SJCRH30 (cell line): ENCODE measurements at places on chromosomes 12 and 14. TPM values are rescaled to one million over a fixed set of nuclear protein-coding genes. Genes with fewer than 3 reads are reported as not detected.
A peak's percentile ranks its signal among the peaks of the same experiment; 100 is the strongest.

GRCh38 chr12:82507686-82508085, 149.4 kb downstream of the METTL25 start:
- no peaks in the 10 kb centered on the region for H3K36me3 ChIP-seq
- no peaks in the 10 kb centered on the region for H3K27me3 ChIP-seq
- H3K4me1 ChIP-seq, result no peaks in the 10 kb centered on the region
- H3K4me3 ChIP-seq, result no peak overlapping the region

DNA sequence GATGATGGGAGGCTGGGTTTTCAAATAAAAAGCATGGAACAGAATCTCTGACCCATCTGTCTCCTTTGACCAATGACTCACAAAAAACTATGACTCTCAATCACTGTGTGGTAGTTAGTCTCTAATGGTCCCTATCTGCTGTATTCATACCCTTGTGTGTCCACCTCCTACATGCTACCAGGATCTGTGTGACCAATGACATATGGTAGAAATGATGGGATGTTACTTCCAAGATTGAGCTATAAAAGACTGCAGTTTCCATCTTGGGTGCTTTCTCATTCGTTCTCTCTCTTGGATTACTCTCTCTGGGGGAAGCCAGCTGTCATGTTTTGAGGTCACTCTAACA, 144.7 kb upstream of the BTG1 start:
- H3K36me3 ChIP-seq, result no peaks in the 10 kb centered on the region
- peak; percentile 16 for DNase-seq
- H3K4me1 ChIP-seq, result 0 out of 2 replicates have a peak, but pooled peaks cover 3% of the 10 kb centered on the region

- no peaks in the 10 kb centered on the region for H3K36me3 ChIP-seq
- no peak for DNase-seq
- no peak overlapping the region for H3K27ac ChIP-seq
- H3K4me3 ChIP-seq, result no peak overlapping the region
- no peaks in the 10 kb centered on the region for H3K4me1 ChIP-seq
These were observed 25.8 kb downstream of the TAOK3 start for GRCh38 chr12:118346895-118347294.

DNA sequence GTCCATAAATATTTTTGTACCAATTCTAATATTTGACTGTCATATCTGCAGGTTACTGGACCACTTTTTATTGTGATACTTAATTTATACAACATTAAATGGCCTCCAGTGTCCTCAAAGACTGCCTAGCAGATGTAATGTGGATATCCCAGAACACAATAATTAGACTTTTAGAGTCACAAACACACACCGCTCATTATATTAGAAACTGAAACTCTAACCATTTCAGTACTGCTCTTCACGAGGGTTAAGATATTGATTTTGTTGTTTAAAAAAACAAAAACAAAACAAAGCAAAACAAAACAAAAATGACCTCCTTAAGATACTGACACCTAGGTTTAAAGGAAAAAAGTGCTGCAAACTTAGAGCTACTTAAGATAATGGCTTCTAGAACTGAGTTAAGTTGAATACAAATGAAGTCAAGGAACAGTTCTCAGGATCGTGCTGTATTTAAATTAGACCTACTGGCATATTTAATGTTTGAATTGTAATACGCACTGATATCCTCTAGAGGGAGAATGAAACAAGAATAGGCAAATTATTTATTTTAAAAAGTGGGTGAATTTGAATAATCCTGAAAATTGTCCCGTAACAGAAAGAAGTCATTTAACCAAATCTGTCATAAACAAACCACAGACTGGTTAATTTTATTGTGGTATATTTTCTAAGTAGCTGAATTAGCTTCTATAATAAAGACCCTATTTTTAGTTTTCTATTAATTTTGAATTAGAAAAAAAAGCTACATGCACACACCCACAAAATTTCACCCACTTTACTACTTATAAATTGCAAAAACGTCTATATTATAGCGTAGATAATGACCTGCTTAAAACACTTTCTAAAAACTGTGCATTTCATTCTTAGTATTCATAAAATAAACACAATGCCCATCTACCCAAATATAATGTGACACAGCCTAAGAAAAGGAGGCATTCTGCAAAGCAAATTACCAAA, 395.2 kb upstream of the DCN start:
- H3K36me3 ChIP-seq, result no peaks in the 10 kb centered on the region
- no peaks in the 10 kb centered on the region for H3K27me3 ChIP-seq
- H3K4me3 ChIP-seq, result peak overlapping the region; percentile 18; the same call in 1 of the 2 replicates
- DNase-seq, result no peak

- DNase-seq, result peak; percentile 95
- no peak overlapping the region for H3K4me3 ChIP-seq
- H3K36me3 ChIP-seq, result no peaks in the 10 kb centered on the region
- no peaks in the 10 kb centered on the region for H3K27me3 ChIP-seq
- peaks cover 25% of the 10 kb centered on the region for H3K4me1 ChIP-seq
These were observed 311.9 kb downstream of the DUSP6 start for GRCh38 chr12:89040146-89040964.

DNA sequence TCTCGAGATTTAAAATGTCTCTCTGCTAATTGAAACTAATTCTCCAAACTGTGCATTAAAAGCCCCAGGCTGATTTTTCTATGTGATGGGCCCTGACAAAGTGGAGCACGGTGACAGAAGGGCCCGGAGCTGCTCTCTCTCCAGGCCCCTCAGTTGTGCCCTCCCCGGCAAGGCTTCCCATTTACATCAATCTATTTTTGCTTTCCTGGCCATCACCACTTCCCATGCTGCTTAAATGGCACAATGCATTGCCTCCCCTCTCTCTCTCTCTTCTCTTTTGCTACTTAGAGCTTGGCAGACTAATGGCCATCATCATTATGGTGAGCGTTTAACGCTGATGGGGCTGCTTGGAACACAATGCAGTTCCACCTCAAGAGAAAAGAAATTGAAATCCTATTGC, 270.7 kb upstream of the DIO3 start:
- H3K27ac ChIP-seq, result no peak overlapping the region
- no peak overlapping the region for H3K4me3 ChIP-seq
- DNase-seq, result no peak
- no peaks in the 10 kb centered on the region for H3K27me3 ChIP-seq

GRCh38 chr14:45867046-45867894, 614.3 kb upstream of the MIS18BP1 start:
- no peak overlapping the region for H3K27ac ChIP-seq
- H3K27me3 ChIP-seq, result no peaks in the 10 kb centered on the region
- no peak overlapping the region for H3K4me3 ChIP-seq
- H3K36me3 ChIP-seq, result no peaks in the 10 kb centered on the region
- no peaks in the 10 kb centered on the region for H3K4me1 ChIP-seq

GRCh38 chr14:50039734-50040400, 76.5 kb downstream of the VCPKMT start:
- no peaks in the 10 kb centered on the region for H3K36me3 ChIP-seq
- peaks cover 8% of the 10 kb centered on the region for H3K4me1 ChIP-seq
- H3K27me3 ChIP-seq, result no peaks in the 10 kb centered on the region
- DNase-seq, result no peak
- no peak overlapping the region for H3K27ac ChIP-seq
- no peak overlapping the region for H3K4me3 ChIP-seq

- peak overlapping the region; percentile 82 for H3K27ac ChIP-seq
- H3K4me3 ChIP-seq, result no peak overlapping the region
- DNase-seq, result peak; percentile 59
- no peaks in the 10 kb centered on the region for H3K36me3 ChIP-seq
These were observed 118.3 kb upstream of the SLC38A4 start for GRCh38 chr12:46944088-46944487.

GRCh38 chr12:32030676-32031075, 71.5 kb downstream of the RESF1 start:
- no peak for DNase-seq
- H3K27me3 ChIP-seq, result no peaks in the 10 kb centered on the region
- no peaks in the 10 kb centered on the region for H3K36me3 ChIP-seq
- no peaks in the 10 kb centered on the region for H3K4me1 ChIP-seq

DNA sequence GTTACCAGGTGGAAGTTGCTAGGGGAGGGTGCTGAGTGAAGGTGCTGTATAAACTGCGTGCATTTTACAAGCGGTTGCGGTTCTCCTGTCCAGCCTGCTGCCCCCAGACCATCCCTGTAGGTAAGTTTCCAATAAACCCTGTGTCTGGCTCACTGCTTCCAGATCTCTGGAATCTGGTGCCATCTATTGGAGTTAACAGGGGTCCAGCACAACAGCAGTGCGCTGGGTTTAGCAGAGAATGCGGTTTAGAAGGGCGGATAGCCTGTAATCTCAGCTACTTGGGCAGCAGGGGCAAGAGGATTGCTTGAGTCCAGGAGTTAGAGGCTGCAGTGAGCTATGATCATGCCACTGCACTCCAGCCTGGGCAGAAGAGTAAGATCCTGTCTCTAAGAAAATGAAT, 4.9 kb downstream of the AACS start:
- H3K27ac ChIP-seq, result no peak overlapping the region
- peaks cover 8% of the 10 kb centered on the region; the same call in 1 of the 2 replicates for H3K4me1 ChIP-seq
- DNase-seq, result no peak
- H3K36me3 ChIP-seq, result peaks cover 4% of the 10 kb centered on the region; the same call in 1 of the 2 replicates
- no peaks in the 10 kb centered on the region for H3K27me3 ChIP-seq

DNA sequence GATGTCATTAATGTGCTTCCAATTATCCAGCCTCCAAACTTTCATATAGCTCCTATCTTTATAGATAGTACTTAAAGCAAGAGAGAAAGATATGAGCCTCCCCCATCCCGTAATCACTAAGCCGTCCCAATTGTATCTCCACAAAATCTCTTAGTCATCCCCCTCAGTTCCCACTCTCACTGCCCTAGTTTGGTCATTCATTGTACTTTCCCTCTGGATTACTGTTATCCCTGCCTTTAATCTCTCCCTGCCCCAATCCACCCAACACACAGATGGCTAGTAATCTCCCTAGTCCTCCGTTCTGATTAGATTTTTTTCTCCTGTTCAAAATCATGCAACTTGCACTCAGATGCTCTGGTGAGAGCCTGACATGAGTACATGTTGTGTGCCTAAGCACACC, 5.4 kb upstream of the BCAT1 start:
- H3K4me1 ChIP-seq, result peaks cover 20% of the 10 kb centered on the region
- no peak for DNase-seq
- no peaks in the 10 kb centered on the region for H3K36me3 ChIP-seq
- peak overlapping the region; percentile 70 for H3K27ac ChIP-seq

DNA sequence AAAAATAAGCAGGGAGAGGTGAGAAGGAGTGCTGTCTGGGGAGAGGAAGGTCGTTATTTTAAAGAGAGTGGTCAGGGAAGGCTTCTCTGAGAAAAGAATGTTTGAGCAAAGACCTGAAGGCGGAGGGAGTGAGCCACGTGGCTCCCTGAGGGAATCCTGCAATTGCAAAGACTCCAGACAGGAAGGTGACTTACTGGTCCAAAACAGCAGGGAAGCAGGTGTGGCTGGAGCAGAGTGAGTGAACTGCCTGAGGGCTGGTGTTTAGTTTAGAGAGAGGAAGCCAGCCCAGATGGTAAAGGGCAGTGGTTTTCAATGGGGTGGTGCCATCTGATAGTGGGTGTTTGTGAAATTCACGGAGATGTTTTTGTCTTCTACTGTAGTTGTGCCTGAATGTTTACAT, 58.8 kb upstream of the LTA4H start:
- DNase-seq, result peak; percentile 38
- H3K36me3 ChIP-seq, result no peaks in the 10 kb centered on the region
- H3K27ac ChIP-seq, result no peak overlapping the region
- no peak overlapping the region; the same call in 1 of the 2 replicates for H3K4me3 ChIP-seq
- peaks cover 10% of the 10 kb centered on the region for H3K4me1 ChIP-seq

DNA sequence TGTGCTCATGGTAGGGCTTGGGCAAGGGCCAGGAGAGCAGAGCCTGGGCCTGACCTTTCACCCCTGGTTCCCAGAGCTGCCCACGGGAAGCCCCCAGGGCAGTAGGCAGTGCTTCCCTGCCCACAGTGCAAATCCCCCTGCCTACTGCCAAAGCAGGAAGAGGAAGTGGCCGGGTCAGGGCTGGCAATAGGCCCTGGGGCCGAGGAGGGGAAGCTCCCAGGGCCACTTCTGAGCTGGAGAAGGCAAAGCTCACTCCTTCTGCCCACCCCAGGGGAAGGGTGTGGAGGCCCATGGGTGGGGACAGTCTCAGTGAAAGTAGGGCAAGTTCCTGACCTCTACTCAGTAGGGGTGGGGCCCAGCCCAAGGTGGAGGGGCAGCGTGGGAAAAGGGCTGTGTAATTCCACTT, 5.4 kb upstream of the NR4A1 start:
- no peaks in the 10 kb centered on the region for H3K27me3 ChIP-seq
- peaks cover 38% of the 10 kb centered on the region for H3K4me1 ChIP-seq
- H3K4me3 ChIP-seq, result no peak overlapping the region
- no peaks in the 10 kb centered on the region for H3K36me3 ChIP-seq
- no peak overlapping the region for H3K27ac ChIP-seq

DNA sequence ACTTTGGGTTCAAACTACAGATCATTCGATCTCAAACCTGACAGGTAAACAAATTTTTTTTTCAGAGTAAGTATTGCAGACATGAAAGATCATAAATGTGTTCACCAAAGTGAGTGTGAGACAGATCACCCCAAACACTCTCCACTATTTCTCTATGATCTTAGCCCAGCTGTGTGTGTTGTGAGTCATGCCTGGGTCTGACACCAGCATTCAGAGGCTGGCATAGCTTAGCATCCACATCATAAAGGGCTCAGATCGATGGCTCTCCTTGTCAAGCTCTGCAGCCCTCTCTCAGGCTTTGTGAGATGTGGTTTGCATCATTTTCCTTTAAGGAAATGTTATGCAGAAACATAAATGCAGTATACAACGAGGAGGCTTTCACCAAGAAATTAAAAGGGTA, 164.9 kb downstream of the ETV6 start:
- no peaks in the 10 kb centered on the region for H3K36me3 ChIP-seq
- H3K4me3 ChIP-seq, result no peak overlapping the region

- no peak for DNase-seq
- H3K27me3 ChIP-seq, result no peaks in the 10 kb centered on the region
- no peak overlapping the region for H3K4me3 ChIP-seq
- no peak overlapping the region for H3K27ac ChIP-seq
- no peaks in the 10 kb centered on the region for H3K36me3 ChIP-seq
- no peaks in the 10 kb centered on the region for H3K4me1 ChIP-seq
These were observed 34.2 kb downstream of the DTX1 start for GRCh38 chr12:113090740-113091139.

- DNase-seq, result no peak
- H3K4me1 ChIP-seq, result no peaks in the 10 kb centered on the region
- H3K36me3 ChIP-seq, result no peaks in the 10 kb centered on the region
- no peak overlapping the region for H3K27ac ChIP-seq
- H3K27me3 ChIP-seq, result no peaks in the 10 kb centered on the region
These were observed 208.2 kb downstream of the DIO2 start for GRCh38 chr14:80003138-80003537.

- peak; percentile 30 for DNase-seq
- no peak overlapping the region for H3K4me3 ChIP-seq
- H3K4me1 ChIP-seq, result no peaks in the 10 kb centered on the region
- no peak overlapping the region for H3K27ac ChIP-seq
These were observed 26.6 kb upstream of the KLRB1 start for GRCh38 chr12:9634177-9634803.

GRCh38 chr12:71425568-71426299, 13.9 kb upstream of the LGR5 start:
- no peaks in the 10 kb centered on the region for H3K36me3 ChIP-seq
- H3K27me3 ChIP-seq, result no peaks in the 10 kb centered on the region
- no peak for DNase-seq
- no peak overlapping the region for H3K4me3 ChIP-seq
- no peaks in the 10 kb centered on the region for H3K4me1 ChIP-seq

GRCh38 chr12:53185582-53186153, 4.9 kb upstream of the CSAD start:
- no peaks in the 10 kb centered on the region for H3K27me3 ChIP-seq
- H3K4me1 ChIP-seq, result no peaks in the 10 kb centered on the region
- H3K36me3 ChIP-seq, result peaks cover 34% of the 10 kb centered on the region
- no peak for DNase-seq
- H3K4me3 ChIP-seq, result no peak overlapping the region

- DNase-seq, result peak; percentile 79
- H3K27ac ChIP-seq, result peak overlapping the region; percentile 96
- peaks cover 43% of the 10 kb centered on the region for H3K4me1 ChIP-seq
- H3K36me3 ChIP-seq, result peaks cover 5% of the 10 kb centered on the region; the same call in 1 of the 2 replicates
- H3K27me3 ChIP-seq, result no peaks in the 10 kb centered on the region
These were observed 20.3 kb downstream of the SYNE3 start for GRCh38 chr14:95496111-95496681.

PTGDR gene
- not detected in 2 replicates for total RNA-seq

ANAPC5 gene
- total RNA-seq, result 107 and 115 TPM in 2 replicates

LRP1 gene
- 53.7 and 58.6 TPM in 2 replicates for total RNA-seq
